Activated CD8-positive, alpha-beta T cell treated with anti-CD3 and anti-CD28 coated beads for 36 hours (primary cell): ENCODE measurements at places on chromosomes 16 and 17. TPM values are rescaled to one million over a fixed set of nuclear protein-coding genes. Genes with fewer than 3 reads are reported as not detected.

- no peak for DNase-seq
Observed at GRCh38 chr16:24652209-24652712, 77.2 kb upstream of the TNRC6A start.

DNA sequence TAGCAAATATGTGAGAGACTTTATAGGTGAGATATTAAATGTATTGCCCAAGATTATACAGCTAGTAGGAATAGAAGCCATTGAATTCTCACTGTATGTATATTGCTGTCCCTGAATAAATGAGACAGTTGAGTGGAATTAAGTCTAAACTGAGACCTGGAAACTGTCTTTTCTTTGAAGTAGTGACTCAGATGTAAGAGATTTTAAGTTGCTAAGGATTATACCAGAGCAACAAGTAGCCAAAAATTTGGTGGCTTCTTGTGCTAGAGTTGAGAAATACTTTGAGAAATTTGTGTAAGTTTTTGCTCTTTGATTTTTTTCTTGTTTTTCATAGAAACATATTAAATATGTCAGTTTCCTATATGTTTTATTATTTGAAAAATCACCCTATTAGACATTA, 58.7 kb downstream of the TANC2 start:
- DNase-seq = no peak

DNA sequence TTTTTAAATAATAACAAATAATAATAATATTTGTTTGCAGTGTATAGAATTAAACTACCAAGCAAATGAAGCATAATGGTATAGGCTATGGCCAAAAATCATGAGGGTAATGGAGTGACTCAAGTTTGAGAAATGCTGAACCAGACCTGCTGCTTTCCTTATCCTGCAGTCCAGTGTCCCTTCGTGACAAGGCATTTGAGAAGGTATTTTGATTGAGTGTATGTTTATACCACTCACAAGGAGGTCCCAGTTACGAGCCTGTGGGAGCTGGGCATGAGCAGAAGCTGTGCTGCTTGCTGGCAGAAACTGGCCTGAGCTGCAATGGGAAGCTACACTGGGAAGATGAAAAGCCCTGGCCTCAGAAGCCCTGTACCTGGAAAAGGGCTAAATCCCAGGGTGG, 50.3 kb downstream of the GNAO1 start:
- no peak for DNase-seq

DNA sequence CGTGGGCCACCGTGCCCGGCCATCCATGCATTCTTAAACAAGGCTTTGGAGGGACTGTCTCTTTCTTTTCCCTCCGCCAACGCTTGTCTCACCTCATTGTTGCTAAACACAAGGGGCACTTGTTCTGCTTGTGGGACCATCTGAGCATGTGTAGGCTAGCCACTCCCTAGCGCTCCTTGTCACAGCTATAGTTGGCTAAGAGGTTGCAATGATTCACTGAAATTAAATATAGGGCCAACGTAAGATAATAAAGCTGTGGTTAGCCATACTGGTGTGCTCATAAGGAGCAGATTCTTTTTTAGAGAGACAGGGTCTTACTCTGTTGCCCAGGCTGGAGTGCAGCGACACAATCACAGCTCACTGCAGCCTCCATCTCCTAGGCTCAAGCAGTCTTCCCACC, 41.2 kb downstream of the KIAA0513 start:
- no peak for DNase-seq

GRCh38 chr16:30085247-30085646, 6.5 kb downstream of the TBX6 start:
- DNase-seq = no peak

GRCh38 chr17:76370261-76370993, 14.0 kb upstream of the SPHK1 start:
- no peak for DNase-seq

DNA sequence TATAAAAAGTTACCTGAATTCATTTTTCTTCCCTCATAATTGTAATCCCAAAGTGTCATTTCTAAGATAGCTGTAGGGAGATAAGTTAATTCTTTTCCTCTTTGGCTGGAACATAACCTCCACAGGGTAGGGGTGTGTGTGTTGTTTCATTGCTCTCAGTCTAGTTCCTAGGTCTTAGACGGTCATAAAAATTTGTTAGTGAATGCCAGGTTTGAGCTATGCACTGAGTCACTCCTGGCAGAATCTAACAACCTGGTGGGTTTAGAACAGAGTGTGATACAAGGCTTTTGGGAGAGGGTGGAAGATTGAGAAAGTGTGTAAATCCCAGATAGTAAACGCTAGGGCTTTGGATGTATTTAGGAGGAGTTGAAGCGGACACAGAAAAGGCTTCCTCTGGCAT, 894 bp upstream of the PHKG2 start:
- DNase-seq = no peak

- DNase-seq = no peak
Observed at GRCh38 chr17:31052187-31052889, 42.4 kb upstream of the NF1 start.

Gene C16orf46
- total RNA-seq = 0.60 TPM

Gene PIPOX
- 3.0 TPM for total RNA-seq
